ENCODE measurements at places on chromosomes 1 and 21.

DNA sequence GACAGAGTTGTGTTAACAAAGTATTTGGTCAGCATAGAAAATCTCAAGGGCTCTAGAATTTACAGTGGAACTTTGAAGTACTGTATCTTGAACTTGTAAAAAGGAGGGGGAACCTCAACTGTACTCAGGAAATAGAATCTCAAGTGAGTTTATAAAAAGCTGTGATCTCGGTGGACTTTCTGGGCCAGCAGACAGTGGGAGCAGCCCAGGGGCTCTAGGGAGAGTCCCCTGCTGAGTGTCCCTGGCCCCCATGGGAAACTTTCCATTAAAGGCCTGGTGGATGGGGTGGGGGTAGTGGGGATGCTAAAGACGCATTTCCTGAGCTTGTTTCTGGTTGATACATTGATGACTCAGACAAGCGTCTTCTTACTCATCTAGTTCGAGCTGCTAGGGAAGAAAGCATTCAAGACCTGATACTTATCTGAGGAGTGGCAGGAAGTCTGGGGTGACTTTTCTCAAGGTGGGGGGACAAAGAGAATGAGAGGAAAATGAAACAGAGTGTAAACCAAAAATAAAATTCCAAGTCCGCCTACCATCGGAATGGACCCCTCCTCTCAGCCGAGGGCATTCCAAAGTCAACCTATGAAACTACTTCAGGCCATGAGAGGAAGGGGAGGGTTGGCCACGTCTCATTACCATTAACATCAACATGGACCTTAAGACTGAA is 65.5 kb downstream of the NID1 start:
- DNase-seq, result no peak

GRCh38 chr1:10806966-10807365 is 10.5 kb upstream of the CASZ1 start:
- DNase-seq, result no peak

DNA sequence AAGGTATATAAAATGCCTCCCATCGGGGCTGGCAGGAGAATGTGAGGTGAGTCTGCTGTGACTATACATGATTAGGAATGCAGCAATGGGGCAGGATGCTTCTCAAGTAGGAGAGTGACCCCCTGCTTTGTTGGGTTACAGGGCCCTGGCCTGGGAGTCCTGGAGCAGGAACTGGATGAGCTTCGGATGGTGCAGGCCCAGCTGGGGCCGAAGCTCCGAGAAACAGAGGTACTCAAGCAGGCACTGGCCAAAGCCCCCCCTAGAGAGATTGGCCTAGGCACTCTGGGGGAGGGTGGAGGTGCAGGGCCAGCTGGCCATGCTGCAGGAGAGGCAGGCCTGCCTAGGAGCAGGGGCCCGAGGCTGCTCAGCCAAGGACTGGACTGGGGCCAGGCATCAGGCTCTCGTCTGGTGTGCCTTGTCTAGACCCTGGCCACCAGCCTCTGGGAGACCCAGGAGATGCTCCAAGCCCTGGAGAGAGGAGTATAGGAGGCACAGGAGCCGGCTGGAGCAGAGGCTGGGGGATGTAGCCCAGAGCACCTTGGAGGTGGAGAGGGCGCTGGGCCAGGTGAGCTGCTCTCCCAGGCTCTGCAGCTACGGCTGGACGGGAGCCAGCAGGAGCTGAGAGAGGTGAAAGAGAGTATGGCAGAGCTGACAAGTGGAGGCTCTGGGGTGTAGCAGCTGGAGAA is 32.8 kb upstream of the PKP1 start:
- no peak for DNase-seq

DNA sequence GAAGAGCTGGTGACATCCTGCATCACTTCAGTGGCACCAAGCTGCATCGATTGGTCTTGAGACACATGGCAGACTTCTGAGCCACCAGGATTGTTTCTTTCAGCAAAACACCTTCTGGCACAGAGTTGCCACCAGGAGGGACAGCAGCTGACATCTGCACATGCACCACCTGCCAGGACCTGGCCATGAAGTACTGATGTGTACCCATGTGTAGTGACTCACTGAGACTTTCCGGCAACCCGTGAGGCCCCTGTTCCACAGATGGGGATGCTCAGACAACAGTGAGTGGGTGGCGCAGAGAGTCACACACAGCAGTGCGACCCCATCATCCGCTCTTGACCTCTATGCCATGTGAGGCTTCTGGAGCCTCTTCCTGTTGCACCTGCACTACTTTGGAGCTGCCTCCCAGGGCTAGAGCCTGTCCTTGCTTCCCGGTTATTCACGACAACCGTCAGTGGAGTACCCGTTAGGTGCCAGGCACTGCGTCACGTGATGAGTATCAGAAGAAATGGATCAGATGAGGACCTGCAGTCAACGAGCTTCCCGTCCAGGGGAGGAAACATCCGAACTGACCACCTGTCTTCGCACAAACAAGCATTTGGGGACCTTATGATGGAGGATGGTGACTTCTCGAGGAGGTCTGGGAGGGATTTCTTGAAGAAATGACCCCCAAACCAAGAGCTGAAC is 80.5 kb upstream of the VAMP3 start:
- no peak for DNase-seq

DNA sequence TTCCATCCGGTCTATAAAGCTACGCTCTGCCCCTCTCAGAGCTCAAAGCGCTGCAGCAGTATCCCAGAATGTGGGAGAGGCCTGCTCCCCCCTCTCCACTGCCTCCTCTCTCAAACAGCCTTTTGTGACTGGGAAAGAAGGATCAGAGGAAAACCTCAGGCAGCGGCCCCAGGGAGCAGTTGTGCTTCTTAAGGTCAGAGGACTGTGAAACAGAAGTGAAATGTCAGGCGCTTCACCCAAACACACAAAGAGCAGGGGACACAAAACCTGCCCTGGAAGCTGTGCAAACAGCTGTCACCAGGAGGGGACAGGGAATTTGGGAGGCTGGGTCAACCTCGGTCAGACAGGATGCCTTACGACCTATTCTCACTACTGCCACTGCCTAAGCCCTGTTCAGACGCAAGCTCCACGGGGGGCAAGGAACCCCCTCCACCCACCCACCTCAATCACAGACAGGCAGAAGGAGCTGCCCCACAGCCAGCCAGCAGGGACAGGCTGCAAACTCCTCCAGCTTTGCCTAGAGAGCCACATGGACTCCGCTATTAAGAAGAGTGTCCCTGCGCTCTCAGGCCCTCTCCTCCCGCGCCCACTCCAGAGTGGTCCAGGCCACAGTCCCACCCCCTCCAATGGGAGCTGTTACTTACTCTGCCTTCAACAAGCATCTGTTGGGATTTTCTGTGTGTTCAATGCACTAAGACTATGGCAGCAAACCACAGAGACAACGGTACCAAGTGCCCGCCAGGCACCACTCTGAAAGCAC is 14.6 kb downstream of the SSBP3 start:
- DNase-seq, result no peak

DNA sequence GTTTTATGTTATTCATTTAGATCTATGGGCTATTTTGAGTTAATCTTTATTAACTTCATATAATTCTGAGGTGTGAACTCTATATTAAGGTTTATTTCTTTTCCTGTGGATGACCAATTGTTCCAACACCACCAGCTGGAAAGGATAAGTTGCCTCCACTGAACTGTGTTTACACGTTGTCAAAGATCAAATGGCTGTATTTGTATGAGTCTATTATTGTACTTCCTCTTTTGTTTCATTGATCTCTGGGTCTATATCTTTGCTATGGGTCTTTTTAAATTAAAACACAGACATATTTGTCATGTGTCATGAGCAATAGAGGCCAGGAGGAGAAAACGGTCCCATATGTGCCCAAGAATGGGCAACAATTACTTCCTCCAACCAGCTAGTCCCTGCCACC is 5.2 kb upstream of the MAB21L3 start:
- no peak for DNase-seq

DNA sequence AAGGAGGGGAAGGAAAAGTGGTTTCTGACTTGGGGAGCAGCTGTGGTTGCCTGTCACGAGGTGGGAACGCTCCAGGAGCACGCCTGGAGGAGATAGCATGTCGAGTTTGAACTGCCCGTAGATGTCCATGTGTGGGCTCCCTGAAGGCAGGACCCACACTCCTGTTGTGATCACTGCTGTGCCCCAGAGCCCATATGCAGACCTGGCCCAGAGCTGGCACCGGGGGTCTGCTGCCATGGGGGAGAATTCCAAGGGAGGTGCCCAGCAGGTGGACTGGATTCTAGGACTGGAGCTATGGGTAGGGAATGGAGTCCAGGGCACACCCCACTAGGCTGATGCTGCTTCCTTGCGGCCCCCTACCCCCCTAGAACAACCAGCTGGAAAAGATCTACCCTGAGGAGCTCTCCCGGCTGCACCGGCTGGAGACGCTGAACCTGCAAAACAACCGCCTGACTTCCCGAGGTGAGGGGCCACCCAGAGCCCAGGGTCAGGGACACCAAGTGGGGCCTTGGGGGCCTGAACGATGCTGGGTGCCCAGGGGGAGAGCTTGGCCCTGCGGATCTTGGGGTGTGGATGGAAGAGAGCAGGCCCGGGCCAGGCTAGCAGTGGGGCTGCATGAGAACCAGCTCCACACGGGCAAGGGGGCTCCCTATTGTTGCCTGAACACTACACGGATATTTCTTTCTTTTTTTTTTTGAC is 9.3 kb downstream of the PODN start:
- DNase-seq, result no peak

- DNase-seq, result no peak
Measured at GRCh38 chr1:154822717-154823116, 47.4 kb downstream of the KCNN3 start.

- no peak for DNase-seq
Measured at GRCh38 chr1:147505568-147505967, 35.7 kb upstream of the BCL9 start.

Data from erythroblast (primary cell).